ENCODE measurements at places on chromosomes 7 and 10. TPM values are rescaled to one million over a fixed set of nuclear protein-coding genes. Genes with fewer than 3 reads are reported as not detected.

ANKRD30A gene
- polyA plus RNA-seq: 1.0 TPM

LRIT1 gene
- polyA plus RNA-seq: not detected

DNA sequence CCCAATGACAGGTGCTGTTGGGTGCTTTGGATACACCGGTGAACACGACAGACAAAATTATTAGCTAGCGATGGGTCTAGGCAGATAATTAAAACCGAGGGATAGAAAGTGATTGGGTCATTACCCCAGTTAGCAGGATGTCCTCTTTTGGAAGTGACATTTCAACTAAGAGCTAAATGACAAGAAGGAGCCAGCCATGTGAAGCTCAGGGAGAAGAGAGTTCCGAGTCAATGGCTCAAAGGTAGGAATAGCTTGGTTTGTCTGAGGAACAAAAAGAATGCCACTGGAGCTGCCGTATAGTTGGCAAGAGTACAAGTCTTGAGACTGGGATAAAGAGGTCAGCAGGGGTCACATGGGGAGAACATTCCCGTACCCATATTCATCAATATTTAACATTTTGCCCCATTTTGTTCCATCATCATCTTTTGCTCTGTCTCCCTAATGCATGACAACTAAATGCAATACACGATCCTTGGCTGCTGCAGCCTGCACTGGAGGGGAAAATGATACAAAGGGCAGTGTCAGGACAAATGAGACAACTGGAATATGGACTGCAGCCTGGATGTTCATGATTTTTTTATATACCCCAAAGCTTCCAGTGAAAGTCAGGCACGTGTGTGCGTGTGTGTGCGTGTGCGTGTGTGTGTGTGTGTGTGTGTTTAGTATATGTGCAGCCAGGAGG is 115.7 kb downstream of the ICA1 start:
- DNase-seq: no peak

GRCh38 chr7:111384065-111384891 is 178.0 kb downstream of the IMMP2L start:
- DNase-seq: peak; percentile 38

DNA sequence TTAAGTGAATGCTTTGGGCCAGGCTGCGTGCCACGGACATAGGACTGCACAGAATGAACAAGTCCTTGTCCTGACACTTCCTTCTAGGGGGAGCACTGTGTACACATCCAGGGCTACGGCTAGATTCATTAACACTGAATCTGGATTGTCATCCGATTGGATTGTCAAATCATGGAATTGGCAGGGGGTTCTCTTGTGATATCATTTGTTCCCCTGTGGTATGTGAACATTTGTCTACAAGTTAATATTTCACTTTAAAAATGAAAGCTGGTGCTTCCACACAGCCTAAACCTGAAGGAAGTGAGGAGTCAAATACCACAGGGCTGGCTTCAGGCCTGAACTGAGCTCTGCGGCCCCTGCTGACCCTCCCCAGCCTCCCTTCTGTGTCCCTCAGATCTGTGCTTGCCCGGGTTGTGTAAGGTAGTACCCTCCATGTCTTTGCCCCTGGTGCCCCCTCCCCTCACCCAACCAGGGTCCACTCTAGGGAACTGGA is 75.6 kb downstream of the SNX10 start:
- no peak for DNase-seq

DNA sequence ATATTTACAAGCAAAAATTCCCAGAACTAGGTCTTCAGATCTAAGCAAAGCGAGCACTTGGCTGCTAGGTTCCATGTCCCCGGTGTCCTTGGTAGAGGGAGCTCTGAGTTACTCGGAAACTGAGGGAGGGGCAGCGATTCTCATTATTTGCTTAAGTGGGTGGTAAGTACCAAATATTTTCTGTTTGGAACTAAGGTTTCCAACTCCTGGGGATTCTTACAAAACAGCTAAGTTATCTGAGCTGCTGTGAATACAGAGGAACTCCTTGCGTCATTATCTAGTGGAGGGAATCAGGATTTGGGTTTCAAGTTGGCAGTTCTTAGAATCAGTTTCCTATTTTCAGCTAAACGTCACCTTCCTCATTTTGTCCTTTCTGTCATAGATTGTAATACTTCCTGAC is 76.8 kb upstream of the IKZF1 start:
- DNase-seq: no peak

- DNase-seq: no peak
These were observed 1.8 kb downstream of the MUC3A start for GRCh38 chr7:100951172-100951571.

CCDC136 gene
- 3.6 TPM for polyA plus RNA-seq

H2BK1 gene
- polyA plus RNA-seq: not detected

GDF2 gene
- not detected for polyA plus RNA-seq

- no peak for DNase-seq
These were observed 9.0 kb downstream of the CYP2W1 start for GRCh38 chr7:991729-992656.

GRCh38 chr7:127581716-127582115 is 3.7 kb downstream of the GCC1 start:
- DNase-seq: no peak

DKK1 gene
- polyA plus RNA-seq: 117 TPM

UPK3B gene
- 20.6 TPM for polyA plus RNA-seq

GRCh38 chr10:15267496-15267895 is 99.0 kb upstream of the NMT2 start:
- no peak for DNase-seq

MKRN1 gene
- polyA plus RNA-seq: 55.1 TPM

DNA sequence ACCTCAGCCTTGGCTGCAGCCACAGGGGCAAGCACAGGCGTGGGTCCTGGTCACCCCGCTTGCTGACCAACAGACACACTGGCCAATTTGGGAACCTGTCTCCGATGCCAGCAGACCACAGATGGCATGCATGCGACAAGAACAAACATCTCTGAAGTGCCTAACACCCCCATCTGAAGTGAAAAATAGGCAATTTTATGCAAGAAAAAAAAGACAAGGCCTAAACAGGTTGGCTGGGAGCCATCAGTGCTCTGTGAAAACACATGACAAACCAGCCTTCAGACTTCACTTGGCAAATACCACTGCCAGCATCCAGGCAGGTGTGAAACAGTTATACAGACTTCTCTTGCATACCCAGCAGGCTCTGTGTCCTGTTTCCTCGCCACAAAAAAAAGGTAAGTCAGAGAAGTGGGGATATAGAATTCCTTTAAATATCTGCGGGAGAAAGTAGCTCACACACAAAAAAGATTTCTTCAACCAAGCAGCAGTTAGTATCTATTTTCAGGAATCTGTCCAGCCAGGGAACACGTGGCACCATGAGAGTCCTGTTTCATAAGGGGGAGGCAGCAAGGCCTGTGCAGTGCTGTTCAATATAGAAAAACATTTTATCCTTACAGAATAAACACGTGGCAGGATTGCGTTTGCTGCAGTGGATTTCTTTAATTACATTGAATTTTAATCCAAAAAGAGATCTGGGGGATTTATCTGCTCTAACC is 293.4 kb upstream of the MKLN1 start:
- no peak for DNase-seq

DNA sequence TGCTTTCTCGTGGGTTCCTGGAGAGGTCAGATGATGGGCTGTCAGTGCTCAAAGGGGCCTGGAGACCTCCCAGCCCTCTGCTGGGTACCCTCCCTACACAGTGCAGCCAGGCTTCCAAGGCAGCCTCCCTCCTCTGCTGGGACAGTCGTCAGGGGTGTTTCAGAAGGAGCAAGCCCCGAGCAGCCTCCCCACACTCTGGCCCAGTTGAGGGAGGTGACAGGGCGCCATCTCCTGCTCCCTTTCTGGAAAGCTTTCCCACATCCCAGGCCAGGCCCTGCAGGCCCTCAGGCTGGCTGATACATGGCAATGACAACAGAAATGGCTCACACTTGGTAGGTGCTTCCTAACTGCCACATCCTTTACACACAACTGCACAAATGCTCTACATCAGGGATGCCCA is 32.1 kb downstream of the KCNMA1 start:
- no peak for DNase-seq

DGKI gene
- 0.14 TPM for polyA plus RNA-seq

DNA sequence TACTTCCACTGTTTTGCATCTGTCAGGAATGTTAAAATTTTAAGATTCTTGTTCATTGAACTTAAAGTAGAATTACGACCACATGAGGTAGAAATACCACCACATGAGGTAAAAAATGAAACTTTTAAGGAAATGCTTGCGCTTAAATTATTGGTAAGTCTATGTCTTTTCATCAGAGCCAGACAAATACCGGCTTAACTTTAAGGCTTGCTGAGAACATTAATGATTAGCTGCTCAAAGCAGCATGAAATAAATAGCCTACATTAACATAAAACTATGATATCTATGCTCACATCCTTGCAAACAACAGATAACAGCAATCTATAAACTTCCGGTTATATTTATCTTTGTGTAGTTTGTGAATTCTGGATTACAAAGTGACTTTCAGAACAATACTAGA is 26.9 kb upstream of the SCIN start:
- no peak for DNase-seq

GRCh38 chr7:54678763-54679489 is 80.1 kb downstream of the SEC61G start:
- DNase-seq: no peak

GRCh38 chr7:30988351-30989005 is 24.7 kb downstream of the GHRHR start:
- DNase-seq: peak; percentile 31

FAM221A gene
- polyA plus RNA-seq: 0.94 TPM

DNA sequence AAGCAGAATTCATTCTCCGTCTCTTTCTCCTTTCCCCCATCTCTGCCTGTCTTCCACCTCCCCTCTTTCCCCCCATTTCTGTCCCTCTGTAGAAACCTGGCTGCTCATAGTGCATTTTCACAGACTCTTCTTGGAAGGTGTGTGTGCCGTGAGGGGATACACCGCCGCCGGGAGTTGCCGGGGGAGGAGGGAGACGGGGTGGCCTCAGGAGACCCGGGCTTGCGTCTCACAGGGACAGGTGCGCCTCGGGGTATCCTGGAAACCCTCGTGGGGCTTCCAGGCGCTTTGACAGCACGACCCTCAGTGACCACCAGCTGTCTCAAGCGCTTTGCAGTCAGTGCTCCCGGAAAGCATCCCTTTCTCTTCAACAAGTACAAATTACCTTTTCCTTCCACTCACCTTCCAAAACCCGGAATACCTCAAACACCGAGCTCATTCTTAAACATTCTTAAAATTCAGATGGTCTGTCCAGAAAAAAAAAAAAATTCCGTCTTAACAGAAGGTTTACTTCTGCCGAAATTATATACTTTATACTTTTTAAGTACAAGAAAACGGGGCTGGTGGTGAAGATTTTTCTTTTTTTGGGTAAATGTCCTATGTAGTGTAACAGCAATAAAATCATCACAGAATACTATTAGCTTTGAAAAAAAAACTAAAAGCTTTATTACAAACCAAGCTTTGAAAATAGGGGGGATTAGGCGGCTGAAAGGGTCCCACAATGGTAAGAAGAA is 8.2 kb downstream of the EMX2 start:
- no peak for DNase-seq

DNA sequence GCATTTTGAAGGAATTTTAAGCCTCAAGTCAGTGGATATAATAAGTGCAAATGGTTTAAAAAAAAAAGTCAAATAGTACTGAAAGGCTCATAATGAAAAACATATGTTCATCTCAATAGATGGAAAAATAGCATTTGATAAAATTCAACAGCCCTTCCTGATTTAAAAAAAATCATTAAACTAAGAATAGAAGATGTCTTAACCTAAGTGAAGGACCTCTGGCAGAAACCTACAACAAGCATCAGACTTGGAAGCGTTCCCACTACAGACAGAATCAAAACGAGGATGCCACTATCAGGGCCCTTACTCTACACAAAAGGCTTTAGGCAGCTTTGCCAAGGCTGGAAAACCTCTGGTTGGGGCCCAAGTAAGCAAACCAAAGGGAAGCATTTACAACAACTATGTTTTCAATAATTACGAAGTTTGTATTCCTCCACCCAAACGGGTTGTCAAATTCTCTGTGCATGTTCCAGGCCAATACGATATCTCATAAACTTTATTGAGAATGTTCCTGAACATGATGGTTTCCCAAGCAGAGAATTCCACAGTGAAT is 45.1 kb downstream of the CYTH3 start:
- DNase-seq: no peak

HOXA11 gene
- 0.61 TPM for polyA plus RNA-seq

DNA sequence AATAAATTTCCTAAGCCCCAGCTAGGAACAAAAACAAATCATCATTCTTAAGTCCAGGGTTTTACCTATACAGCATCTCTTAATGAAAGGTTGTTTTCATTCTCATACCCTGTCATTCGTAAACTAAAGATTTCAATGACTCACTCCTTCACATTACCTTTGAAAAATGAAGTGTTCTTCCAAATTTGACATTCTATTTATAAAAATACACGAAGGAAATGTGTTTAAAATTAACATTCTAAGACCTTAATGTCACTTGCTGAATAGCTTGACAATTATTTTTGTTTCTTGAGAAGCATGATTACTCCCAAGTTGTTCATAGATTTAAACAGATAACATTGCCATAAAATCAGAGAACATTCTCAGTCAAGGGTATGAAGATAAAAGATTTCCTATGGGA is 1188.3 kb upstream of the SORCS1 start:
- no peak for DNase-seq

NRF1 gene
- 11.5 TPM for polyA plus RNA-seq

DNA sequence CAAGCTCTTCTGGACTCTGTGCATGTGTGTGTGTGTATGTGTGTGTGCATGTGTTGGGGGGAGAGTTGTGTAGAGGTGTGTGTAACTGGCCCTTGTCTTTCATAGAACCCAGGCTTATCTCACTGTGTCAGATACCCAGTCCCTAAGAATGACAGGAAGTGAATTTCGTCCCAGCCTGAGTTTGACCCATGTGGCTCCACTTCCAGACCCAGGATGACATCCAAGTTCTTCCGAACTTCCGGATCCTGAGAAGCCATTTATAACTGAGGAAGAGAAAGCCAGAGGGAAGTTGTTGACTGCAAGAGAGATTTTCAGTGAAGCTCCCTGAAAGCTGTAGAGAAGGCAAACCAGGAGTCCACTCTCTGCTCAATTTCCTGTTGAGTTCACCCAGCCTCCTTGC is 53.2 kb downstream of the ADRB1 start:
- no peak for DNase-seq

MALRD1 gene
- polyA plus RNA-seq: not detected

DNA sequence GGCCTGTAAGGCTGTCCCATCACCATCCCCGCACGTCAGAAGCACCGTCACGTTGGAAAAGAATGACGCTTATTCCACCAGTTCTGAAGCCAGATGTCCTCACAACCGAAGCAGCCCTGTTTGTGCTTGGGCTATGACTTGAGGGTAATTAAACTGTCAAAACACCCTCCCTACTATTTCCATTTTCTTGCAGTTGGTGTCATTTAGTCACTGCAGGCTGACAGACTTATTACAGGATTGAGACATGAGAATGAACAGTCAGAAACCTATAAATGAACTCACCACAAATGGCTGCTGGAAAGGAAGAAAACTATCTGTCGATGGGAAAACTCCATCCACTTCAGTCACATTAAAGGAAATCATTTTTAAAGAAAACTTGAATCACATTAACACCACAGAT is 85.3 kb downstream of the VOPP1 start:
- no peak for DNase-seq

OPN1SW gene
- polyA plus RNA-seq: not detected

GRCh38 chr7:140059273-140060242 is 3.2 kb downstream of the PARP12 start:
- DNase-seq: peak; percentile 81

GRCh38 chr7:45648671-45648995 is 74.5 kb downstream of the ADCY1 start:
- no peak for DNase-seq

LIPJ gene
- not detected for polyA plus RNA-seq

AGR3 gene
- not detected for polyA plus RNA-seq

Measured in A549 (cell line).